Fibroblast of villous mesenchyme (primary cell): ENCODE measurements at places on chromosomes 12 and 14. TPM values are rescaled to one million over a fixed set of nuclear protein-coding genes. Genes with fewer than 3 reads are reported as not detected.
A peak's percentile ranks its signal among the peaks of the same experiment; 100 is the strongest.

The C14orf180 gene
- not detected in 2 replicates for total RNA-seq

The INTS13 gene
- 30.6 and 50.5 TPM in 2 replicates for total RNA-seq

The PLXNC1 gene
- 0.86 and 0.97 TPM in 2 replicates for total RNA-seq

The P2RX7 gene
- total RNA-seq: 0.43 and 0.64 TPM in 2 replicates

DNA sequence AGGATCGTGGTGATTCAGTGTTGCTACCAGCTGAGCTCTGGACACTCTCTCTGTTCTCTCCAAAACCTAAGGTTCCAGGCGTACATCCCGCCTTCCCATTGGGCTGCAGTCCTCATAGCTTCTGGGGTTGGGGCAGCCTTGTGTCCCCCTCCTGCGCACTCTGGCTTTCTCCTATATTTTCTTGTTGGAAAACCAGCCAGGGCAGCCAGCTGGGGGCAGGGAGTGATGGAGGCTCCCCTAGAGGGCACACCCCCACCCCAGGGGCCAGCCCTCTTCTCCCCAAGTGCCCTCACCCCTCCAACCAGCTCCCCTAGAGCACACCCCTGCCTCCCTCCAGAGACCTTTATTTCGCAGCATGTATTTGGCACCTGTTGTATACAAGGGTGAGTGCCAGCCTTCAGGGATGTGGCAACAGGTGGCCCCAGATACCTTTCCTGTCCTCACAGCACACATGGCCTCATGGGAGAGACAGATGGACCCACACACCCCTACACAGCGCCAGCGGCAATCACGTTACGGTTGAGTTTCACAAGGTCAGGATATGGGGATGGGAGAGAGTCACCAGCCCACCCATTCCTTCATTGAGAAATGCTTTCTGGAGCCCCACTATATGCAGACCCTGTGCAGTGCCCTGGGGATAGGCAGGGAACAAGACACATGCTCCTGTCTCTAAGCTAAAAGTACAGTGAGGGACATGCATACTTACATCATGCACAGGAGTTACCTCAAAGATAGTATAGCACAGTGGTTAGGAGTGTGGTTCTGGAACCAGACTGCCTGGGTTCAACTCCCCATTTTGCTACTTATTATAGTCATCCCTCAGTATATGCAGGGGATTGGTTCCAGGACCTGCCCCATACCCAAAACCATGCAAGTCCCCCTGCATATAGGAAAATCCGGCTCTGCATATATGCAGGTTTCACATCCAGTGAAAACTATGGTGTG is 141.1 kb downstream of the PHETA1 start:
- DNase-seq: no peak

- no peak for DNase-seq
Measured at GRCh38 chr12:80692114-80692513, 15.3 kb upstream of the MYF6 start.

DNA sequence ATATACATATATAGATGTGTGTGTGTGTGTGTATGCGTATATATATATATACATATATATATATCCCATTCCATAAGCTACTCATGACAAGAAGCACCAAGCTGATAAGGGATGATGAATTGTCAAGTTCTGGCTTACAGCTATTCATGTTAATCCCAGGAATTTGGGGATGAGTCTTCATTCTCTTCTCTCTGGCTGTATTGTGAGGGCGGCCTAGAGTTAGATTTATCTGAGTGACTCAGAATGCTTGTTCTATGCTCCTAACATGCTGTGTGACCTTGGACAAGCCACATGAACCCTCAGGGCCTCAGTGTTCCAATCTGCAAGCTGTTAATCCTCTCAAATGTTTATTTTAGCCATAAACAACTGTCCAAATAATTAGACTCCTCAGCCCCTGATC is 749.0 kb downstream of the MED13L start:
- DNase-seq: peak; percentile 10

DNA sequence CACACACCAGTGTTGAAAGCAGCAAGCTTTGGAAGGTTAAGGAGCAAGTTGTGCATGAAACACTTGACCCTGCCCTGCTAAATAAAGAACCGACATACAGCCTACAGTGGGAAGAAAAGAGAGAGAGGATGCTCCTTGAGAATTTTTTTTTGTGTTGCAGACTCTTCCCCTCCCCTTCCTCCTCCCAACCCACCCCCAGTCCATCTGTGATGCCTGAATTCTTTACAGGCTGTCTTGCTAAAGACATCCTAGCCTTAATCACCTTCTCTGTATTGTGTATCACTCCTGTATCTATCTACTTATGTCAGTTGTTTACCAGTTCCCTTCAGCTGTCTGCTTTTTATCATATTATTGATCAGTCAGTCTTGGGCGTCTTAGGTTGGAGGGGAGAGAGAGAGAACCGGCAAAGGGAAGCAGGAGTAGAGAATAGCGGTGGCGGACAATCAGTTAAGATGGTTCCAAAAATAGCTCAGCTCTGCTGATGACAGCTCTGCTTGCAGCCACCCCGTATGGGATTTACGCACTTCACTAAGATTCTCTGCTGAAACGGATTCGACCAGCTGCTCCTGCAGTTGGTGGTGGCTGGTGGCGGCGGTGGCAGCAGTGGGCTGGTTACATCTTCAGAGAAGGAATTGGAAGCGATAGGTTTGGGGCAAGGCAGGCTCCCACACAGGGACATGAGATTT is 664.7 kb downstream of the NRXN3 start:
- DNase-seq: no peak

GRCh38 chr12:113330505-113330904 is 4.4 kb downstream of the SLC8B1 start:
- no peak for DNase-seq
